Stimulated activated CD4-positive, alpha-beta T cell treated with anti-CD3 and anti-CD28 coated beads, Interleukin-4, amount 100 ng/mL, for 24 hours (primary cell): ENCODE measurements at places on chromosomes 12 and 14.
A peak's percentile ranks its signal among the peaks of the same experiment; 100 is the strongest.

DNA sequence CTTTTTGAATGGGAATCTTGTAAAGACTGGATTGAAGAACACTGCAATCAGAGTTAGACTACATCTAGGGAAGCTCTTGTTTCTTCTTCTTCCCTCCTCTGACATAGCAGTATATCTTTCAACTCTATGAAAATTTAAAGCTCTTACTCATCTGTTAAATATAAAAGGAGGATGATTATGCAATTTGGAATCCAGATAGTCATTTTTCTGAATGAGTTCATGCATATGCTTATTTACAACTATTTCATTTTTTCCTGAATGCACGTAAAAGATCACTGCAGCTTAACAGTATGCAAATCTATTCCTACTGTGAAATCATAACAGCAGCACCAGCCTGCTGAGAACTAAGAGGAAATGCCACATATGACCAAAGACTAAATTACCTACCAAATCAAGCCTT, 133.5 kb upstream of the TMCC3 start:
- no peak for DNase-seq

DNA sequence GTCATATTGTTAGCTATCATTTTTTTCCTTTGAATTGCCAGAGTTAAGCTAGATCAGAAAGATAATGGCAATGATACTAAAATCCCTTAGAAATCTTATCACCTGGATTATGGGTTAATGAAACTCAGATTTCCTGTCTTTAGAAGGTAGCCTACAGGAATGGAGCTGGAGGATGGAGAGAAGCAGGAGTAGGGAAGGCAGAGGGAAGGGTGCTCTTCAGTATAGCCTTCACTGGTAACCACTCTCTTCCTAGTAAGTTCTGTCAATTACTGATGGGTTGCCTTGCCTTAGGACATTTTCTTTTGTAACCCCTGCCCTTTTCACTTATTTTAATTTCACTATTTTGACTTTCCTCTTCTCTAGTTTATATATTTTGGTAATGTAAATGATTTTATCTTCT, 27.8 kb upstream of the ABCD2 start:
- no peak for DNase-seq

- DNase-seq = no peak
These were observed 72.8 kb upstream of the RBM19 start for GRCh38 chr12:114038962-114039361.

GRCh38 chr12:53418221-53418620, 5.4 kb upstream of the AMHR2 start:
- DNase-seq = no peak

- DNase-seq = no peak
These were observed 130.9 kb upstream of the PLEKHA5 start for GRCh38 chr12:18998343-18999261.

GRCh38 chr14:76710056-76711010, 50.9 kb upstream of the VASH1 start:
- peak; percentile 32 for DNase-seq

DNA sequence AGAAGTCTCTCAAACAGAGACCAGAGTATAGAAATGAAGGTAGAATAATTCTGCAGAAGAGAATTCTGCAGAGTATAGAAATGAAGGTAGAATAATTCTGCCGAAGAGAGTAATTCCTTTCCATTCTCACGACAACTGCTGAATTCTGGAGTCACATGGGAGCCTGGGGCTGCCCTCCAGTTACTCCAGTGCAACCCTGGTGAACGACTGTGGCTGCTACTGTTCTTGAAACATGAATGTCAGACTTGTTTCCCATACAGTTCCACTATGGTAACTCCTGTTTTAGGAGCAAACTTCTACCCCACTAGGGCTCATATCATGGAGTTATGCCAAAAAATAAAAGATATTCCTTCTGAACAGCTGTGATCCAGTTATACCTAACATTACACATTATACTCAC, 164.4 kb downstream of the KICS2 start:
- DNase-seq = no peak

- DNase-seq = no peak
These were observed 17.7 kb upstream of the NRXN3 start for GRCh38 chr14:78152201-78153063.

- no peak for DNase-seq
These were observed 5.3 kb downstream of the ALDH1L2 start for GRCh38 chr12:105078712-105079570.

DNA sequence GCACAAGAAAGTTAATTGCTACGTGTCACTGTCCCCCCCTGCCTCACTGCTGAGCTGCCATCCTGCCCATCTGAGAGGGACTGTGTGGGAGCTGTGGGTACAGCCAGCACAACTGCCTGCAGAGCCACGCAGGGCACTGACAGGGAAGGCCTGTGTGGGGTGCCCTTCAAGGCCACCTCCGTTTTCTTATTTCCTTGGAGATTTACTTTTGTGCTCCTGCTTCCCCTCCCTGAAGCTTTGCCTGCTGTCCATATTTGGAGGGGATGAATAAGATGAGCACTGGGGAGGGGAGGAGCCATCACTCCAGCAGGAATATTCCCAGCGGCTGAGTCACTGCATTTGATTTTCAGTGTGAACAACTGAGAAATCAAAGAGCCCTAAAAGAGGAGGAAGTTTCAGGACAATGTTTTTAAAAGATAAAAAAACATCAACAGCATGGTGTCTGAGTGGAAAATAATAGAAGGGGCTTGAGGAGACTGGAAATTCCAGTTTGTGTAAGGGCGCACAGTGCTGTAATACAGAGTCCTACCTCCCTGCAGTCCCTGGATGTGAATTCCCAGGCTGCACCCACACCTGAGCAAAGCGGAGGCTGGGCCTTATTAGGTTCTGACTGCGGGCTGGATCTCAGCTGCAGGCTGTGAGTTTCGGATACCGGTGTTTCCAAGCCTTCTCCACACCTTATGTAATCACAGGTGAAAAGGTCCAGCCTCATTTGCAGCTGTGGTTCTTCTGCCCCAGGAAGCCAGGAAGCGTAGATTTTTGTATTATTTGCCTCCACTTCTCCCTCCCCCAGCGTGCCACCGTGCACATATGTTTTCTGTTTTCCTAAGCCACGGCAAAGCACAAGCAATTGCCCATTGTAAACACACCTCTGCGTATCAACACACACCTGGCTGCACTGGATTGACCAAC, 192.6 kb upstream of the BCL2L14 start:
- no peak for DNase-seq

GRCh38 chr14:24136684-24137528, 912 bp downstream of the PSME1 start:
- no peak for DNase-seq

GRCh38 chr14:56243110-56243509, 124.9 kb downstream of the PELI2 start:
- DNase-seq = no peak

DNA sequence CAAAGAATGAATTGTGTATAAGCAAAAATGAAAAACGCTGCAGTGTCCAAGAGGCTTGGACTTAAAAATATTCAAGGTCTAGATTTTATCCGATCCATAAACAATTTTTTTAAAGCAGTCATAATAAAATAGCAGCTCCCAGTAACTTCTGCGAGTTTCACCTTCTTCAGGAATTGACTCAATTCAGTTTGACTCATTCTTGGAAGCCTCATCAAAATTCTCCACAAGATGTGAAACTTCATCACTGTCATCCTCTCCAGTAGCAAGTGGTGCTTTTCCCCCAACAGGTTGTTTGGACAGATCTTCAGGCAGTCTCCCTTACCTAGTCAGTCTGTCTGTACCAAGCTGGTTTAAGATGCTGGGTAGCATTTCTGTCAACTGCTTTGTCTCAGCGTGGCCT, 93.5 kb upstream of the FOXG1 start:
- DNase-seq = no peak

GRCh38 chr14:47961634-47962033, 286.2 kb upstream of the MDGA2 start:
- DNase-seq = no peak

DNA sequence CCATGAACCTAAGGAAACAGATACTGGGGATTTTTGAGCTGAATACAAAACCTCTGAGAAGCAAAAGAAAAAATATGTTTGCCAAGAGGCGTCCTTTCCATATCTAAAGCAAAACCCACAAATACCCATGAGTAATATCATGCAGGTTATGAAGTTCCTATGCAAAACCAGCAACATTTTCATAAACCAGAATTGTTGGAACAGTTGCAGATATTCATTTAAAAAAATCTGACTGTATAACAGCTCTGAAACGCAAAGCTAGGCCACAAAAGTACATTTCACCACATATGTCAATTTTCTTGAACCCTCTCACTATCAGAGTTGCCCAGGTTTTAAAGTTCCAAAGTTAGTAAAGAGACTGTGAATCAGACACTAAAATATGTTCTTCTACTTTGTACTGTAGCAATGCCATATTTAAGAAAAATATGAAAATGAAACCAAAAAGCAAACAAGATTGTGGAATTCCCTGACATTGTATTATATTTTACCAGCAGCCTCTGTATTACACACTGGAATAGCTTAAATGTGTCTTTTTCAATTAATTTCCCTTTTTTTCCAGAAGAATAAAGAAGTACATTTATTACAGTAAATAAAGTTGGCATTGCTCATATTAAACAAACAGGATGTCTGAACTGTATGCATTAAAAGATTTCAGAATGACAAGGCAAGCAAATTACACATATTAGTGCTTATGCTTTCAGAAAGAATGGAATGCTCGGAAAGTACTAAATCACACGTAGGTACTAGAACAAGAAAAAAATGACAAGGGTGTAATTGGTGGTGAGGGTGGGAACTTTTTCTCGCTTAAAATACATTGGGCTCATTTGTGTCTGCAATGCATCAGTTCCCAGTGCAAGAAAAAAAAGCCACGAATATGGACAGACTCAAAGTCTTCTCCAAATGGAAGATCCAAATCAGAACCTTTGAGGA, 33.6 kb upstream of the HIF1A start:
- peak; percentile 16 for DNase-seq

DNA sequence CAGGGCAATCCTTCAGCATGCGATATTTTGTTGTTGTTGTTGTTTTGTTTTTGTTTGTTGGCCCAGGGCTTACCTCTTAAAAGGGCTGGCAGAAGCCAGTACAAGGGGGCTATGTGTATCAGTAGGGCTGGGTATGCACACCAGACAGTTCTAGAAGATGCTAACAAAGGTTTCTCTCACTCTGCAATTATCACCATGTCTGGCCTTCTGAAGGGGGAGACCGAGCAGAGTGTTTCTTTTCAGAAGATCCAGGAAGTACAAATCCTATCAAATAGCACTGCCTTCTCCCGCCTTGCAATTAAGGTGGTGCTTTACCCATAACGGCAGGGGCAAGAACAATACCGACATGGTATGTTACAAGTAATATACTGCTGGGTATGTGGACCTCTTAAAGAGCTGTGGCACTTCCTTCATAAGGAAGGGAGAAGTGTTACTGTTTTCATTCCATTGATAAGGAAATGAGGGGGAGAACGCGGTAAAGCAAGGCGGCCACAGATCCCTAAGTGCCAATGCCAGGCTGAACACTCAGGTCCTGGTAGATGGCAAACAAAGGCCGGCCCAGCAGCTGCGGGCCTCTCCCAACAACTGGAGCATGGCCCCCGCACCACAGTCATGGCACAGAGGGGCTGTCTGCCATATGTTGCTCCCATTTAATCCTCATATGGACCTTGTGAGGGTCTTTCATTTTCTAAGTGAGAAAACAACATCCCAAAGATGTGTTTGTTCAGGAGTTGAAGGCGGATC, 19.2 kb upstream of the CACNA2D4 start:
- DNase-seq = no peak

- DNase-seq = no peak
These were observed 378.5 kb upstream of the LMO3 start for GRCh38 chr12:16984484-16984883.

DNA sequence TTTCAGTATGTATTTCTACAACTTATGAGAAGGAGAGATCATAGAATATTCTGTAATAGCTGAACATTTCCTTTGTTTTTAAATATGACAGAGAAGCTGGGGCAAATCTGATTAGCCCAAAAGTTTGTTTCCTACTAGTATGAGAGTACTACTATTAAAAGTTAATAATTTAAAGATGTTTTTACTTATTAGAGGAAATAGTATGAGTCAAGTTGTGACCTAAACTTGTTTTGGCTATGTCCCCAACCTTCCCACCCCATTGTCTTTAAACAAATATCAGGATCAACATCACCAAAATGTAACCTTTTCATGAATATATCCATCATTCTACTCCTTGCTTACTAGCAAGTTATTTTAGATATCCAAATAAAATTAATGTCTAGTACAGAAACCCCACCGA, 10.5 kb downstream of the GNPNAT1 start:
- DNase-seq = no peak

- no peak for DNase-seq
These were observed 43.9 kb downstream of the DCAF4 start for GRCh38 chr14:72970058-72970630.

GRCh38 chr12:119940897-119941296, 48.1 kb upstream of the BICDL1 start:
- no peak for DNase-seq

- DNase-seq = peak; percentile 8
These were observed 762 bp downstream of the PPP2R5E start for GRCh38 chr14:63542231-63542999.

GRCh38 chr12:41972598-41972997, 172.1 kb downstream of the GXYLT1 start:
- DNase-seq = no peak

DNA sequence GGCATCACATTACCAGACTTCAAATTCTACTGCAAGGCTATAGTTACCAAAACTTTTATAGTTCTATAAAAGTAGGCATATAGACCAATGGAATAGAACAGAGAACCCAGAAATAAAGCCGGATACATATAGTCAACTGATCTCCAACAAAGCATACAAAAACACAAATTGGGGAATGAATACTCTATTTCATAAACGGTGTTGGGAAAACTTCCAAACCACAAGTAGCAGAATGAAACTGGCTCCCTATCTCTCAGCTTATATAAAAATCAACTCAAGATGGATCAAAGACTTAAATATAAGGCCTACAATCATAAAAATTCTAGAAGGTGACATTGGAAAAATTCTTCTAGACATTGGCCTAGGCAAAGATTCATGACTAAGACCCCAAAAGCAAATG, 187.9 kb upstream of the PLXNC1 start:
- no peak for DNase-seq

GRCh38 chr12:102069707-102070106, 7.9 kb upstream of the WASHC3 start:
- DNase-seq = no peak

DNA sequence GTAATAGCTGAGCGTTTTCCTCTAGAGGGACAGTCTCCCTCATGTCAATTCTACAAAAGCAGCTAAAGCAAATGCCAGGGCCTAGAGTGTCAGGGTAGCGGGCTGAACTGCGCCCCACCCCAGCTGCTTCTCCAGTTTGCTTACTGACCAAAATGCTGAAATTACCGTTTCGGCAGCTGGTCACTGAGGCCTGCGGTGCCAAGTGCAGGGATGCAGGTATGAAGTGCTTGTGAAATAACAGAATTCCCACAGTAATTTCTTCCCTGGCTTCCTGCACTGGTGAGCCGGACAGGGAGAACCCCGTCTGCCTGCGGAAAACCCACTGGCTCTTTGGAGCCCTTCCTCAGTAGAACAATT, 19.1 kb downstream of the PSMC1 start:
- no peak for DNase-seq

- DNase-seq = no peak
These were observed 8.1 kb upstream of the ZNF385A start for GRCh38 chr12:54392485-54393206.

- DNase-seq = no peak
These were observed 27.1 kb upstream of the CLMN start for GRCh38 chr14:95346820-95347219.

- no peak for DNase-seq
These were observed 45.4 kb upstream of the PCED1B start for GRCh38 chr12:47033789-47034555.

- DNase-seq = no peak
These were observed 327.6 kb downstream of the SOX5 start for GRCh38 chr12:23621900-23622299.
